ENCODE measurements at places on chromosomes 2 and 18. TPM values are rescaled to one million over a fixed set of nuclear protein-coding genes. Genes with fewer than 3 reads are reported as not detected.

DNA sequence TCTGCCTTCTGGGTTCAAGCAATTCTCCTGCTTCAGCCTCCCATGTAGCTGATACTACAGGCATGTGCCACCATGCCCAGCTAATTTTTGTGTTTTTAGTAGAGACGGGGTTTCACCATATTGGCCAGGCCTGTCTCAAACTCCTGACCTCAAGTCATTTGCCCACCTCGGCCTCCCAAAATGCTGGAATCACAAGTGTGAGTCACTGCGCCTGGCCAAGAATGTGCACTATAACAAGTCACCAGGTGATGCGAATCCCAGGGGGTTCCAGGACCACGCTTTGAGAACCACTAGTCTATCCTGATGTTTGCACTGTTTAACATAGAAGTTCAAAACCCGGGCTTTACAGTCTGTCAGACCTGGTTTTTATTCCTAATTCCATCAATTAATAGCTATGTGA, 144.8 kb downstream of the SUCLG1 start:
- no peak for DNase-seq

- DNase-seq = no peak
Measured at GRCh38 chr2:134233728-134234136, 20.1 kb upstream of the MGAT5 start.

DNA sequence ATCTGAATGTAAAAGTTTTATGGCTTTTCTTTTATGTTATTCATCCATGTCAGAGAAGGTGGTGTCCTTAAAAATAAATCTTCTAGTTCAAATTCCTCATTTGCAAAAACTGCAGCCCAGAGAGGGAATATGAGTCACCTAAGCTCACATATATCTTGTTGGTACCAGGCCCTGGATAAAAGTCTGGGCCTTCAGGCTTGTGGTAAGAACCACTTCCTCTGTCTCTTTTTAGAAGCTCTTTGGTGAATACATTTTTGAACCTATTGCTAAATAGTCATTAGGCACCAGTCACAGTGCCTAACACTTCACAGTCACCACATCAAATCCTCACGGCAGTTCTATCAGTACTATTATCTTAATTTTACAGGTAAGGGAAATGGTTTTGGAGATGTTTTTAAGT, 199.2 kb downstream of the KCNS3 start:
- no peak for DNase-seq

- peak; percentile 45 for DNase-seq
Measured at GRCh38 chr2:9473985-9474360, 378 bp upstream of the IAH1 start.

DNA sequence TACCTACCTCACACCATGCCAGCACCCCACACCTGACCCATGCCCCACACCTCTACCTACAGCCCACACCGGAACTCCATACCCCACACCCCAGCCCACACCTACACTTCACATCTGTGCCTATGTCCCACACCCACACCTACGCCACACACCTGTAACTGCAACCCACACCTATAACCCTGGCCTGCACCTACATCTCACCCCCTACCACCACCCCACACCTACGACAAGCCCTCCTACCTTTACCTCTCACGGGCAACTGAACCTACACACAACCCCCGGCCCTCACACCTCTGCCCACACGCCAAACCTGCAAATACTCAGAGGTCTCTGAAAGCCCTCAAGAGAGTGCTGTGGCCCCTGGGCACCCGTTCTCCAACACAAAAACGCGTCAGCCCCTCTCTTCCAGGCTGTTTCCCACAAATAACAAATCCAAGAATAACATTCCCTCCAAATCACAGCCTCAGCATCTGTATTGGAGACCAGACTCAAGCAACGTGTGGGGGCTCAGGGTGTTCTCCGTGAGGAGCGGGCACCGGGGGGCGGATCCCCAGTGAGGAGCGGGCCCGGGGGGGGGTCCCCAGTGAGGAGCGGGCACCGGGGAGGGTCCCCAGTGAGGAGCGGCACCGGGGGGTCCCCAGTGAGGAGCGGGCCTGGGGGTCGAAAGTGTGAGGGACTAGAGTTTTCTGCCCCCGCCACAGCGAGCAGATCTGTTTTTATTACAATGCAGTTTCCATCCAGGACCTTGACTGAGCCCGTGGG, 33.4 kb downstream of the SLC66A2 start:
- no peak for DNase-seq

DNA sequence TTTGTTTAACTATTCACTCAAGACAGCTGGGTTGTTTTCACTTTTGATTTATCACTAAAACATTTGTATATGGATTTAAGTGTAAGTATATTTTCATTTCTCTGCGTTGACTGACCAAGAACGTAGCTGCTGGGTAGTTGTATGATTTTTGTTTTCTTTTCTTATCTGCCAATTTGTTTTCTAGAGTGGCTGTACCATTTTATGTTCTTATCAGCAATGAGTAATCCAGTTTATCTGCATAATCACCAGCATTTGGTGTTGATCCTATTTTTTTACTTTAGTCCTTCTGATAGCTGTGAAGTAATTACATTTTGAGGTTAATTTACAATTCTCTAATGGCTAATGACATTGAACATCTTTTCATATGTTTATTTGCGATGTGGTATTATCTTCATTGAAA, 1178.4 kb upstream of the TMEFF2 start:
- no peak for DNase-seq

- DNase-seq = no peak
Measured at GRCh38 chr18:14964002-14964401, 216.0 kb downstream of the ANKRD30B start.

GRCh38 chr2:169221745-169222369, 140.5 kb downstream of the LRP2 start:
- DNase-seq = no peak

DNA sequence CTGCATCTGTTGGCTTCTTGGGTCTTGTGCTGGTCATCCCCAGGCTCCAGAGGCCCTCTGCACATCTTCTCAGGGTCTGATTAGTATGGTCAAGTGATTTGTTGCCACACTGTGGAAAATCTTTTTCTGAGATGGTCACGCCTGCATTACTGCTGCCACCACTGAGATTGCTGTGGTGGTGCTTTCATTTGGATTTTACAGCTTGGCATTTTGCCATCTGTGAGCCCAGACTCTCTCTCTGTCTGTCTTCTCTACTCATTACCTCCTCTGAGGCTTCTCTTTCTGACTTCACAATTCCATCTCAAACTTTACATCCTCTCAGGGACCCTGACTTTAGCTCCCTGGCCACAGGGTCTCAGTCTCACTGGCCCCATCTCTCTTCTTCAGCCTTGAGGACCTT, 154.6 kb downstream of the LRRTM1 start:
- no peak for DNase-seq

- DNase-seq = no peak
Measured at GRCh38 chr2:206080927-206081326, 5.0 kb downstream of the INO80D start.

DNA sequence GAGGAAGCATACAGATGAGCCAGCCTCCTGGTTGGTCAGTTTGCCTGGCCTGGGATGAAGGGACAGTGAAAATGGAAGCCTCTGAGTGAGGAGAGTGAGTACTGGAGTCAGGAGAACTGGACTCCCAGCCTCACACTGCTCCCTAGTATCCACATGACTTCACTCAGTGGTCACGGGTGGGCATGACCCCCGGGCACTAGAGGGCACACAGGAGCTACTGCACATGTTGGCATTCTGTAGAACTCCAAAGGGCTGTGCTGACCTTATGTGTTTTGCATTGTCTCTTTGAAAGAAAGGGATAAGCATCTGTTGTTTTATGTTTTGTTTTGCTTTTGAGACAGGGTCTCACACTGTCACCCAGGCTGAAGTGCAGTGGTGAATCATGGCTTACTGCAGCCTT, 23.7 kb downstream of the NCAPH start:
- peak; percentile 40 for DNase-seq

The LBX2 gene
- total RNA-seq = 1.2 TPM

The KIF1A gene
- total RNA-seq = 30.1 TPM

The CD8B2 gene
- total RNA-seq = 0.62 TPM

The RAX gene
- not detected for total RNA-seq

The UGT1A6 gene
- not detected for total RNA-seq
